HFFc6 (cell line): ENCODE measurements at places on chromosomes 11 and 22.

- no peak for DNase-seq
These were observed 17.0 kb upstream of the CHKA start for GRCh38 chr11:68138237-68138636.

GRCh38 chr22:49154433-49154832 is 673.2 kb downstream of the BRD1 start:
- DNase-seq = no peak

GRCh38 chr11:27505781-27506180 is 788 bp downstream of the LIN7C start:
- no peak for DNase-seq

GRCh38 chr11:22715971-22716370 is 49.6 kb downstream of the GAS2 start:
- DNase-seq = no peak

GRCh38 chr22:19687561-19688300 is 26.6 kb upstream of the SEPTIN5 start:
- no peak for DNase-seq

DNA sequence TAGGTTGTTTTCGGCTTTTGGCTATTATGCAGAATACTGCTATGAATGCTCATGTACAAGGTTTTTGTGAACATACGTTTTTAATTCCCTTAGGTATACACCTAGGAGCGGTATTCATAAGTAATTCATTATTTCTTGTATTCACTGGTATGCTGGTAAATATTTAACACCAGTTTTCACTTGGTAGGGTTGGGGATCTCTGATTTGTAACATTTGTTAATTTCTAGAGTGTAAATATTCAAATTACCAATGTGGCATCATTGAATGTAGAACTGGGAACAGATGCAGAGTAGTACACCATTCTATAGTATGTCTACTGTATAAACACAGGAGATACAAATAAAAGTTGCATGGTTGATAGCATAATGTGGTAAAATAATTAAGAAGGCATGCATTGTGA is 16.3 kb downstream of the GVQW3 start:
- DNase-seq = no peak

DNA sequence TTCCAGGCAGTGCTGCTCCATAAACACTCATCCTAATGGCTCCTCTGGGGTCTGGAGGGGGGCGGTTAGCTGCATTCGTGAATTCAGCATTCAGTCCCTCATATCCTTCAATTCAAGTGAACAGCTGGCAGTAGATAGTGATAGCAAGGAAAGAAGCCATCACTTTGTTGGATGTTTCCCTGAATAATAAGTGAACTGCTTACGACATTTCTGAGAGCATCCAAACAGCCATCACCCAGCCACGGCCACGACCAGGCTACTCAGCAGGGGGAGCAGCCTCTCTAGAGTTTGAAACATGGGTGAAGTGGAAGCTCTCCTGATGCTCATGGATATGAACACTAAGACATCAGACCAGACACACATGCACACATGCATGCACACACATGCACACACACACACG is 163.6 kb downstream of the NTM start:
- no peak for DNase-seq

GRCh38 chr11:43396617-43397016 is 37.9 kb downstream of the TTC17 start:
- no peak for DNase-seq

DNA sequence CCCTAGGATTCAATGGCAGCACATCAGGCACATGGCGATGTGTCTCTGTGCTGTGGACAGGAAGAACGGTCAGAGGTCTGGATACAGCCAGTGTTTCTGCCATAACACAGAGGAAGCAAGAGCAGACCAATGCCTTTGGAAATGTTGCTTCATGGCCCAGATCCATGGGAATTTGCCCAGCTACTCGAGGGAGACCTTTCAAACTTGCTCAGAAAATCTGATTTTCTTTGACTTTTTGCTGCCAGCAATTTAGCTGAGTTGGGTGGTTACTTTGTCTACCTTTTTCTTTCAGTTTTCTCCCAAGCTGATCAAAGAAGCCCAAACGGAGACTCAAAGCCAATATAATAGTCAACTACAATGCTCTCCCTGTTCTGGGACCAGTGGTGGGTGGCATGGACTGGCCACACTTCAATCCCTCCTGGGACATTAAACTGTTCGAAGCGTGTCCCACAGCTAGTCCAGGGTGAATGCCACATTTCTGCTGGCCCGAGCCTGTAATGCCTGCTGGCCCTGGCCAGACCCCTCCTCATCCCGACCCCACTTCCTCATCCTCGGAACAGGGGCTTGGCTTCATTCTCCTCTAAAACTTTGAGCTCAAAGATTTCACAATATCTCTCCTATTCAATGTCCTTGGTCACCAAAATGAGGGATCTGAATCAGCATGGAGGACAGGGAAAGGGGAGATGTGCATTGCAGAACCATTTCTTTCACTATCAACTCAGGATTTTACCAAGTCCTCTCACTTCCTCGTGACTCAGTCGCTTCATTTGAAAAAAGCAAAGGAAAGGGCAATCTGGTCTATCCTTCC is 93.3 kb downstream of the ABTB2 start:
- DNase-seq = no peak
